Hematopoietic multipotent progenitor cell treated with erythropoietin and hydrocortisone succinate and interleukin-3 and kit ligand, for 15 days (in vitro differentiated cells): ENCODE measurements at places on chromosomes 12 and 14.

- no peak for DNase-seq
Measured at GRCh38 chr12:79692860-79693577, 2.3 kb upstream of the PAWR start.

GRCh38 chr12:77963576-77964178 lies 133.0 kb downstream of the NAV3 start:
- DNase-seq = no peak

- no peak for DNase-seq
Measured at GRCh38 chr12:103765322-103765721, 75.7 kb downstream of the NT5DC3 start.

DNA sequence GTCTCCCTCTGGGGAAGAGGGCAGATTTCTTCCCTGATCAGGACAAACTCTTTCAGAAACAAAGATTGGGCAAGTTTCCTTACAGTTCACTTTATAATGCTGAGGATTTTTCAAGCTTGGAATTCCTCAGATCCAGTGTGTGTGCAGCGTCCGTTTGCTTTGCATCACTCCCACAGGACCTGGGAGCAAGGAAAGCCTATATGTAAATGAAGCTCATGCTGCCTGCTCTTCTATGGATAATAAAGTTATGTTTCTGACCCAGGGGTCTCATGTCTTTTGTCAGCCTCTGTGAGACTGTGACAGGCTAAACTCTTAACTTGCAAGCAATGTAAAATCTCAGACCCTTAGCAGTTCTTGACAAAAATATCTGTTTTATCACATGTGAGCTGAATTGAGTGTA lies 41.6 kb downstream of the TRHDE start:
- DNase-seq = no peak

- DNase-seq = no peak
Measured at GRCh38 chr12:123573870-123574269, 10.5 kb upstream of the TMED2 start.

DNA sequence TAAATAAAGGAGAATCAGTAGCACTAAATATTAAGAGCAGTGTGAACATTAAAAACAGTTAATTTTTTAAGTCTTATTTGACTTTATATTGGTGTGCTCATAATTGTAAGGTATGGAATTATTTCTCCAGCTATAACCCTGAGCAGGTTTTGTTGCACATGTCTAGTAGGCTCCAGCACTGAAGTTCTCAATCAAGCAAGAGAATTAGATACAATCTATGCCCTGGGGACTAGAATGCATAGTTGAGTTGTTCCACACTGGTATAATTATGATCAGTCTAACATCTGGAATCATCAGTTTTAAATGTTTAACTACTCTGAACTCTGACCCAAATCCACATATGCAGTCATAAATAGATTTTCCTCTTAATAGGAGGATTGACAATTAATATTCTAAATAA lies 257.8 kb upstream of the ARHGAP5 start:
- no peak for DNase-seq

- DNase-seq = no peak
Measured at GRCh38 chr14:100673085-100673806, 53.4 kb upstream of the DLK1 start.

- DNase-seq = no peak
Measured at GRCh38 chr14:37063467-37064240, 108.8 kb downstream of the SLC25A21 start.
